Hippocampal formation (tissue), 2 donors: ENCODE measurements at places on chromosomes 2 and 18.

- no peak for DNase-seq
Measured at GRCh38 chr2:163028807-163029206, 190.2 kb upstream of the KCNH7 start.

DNA sequence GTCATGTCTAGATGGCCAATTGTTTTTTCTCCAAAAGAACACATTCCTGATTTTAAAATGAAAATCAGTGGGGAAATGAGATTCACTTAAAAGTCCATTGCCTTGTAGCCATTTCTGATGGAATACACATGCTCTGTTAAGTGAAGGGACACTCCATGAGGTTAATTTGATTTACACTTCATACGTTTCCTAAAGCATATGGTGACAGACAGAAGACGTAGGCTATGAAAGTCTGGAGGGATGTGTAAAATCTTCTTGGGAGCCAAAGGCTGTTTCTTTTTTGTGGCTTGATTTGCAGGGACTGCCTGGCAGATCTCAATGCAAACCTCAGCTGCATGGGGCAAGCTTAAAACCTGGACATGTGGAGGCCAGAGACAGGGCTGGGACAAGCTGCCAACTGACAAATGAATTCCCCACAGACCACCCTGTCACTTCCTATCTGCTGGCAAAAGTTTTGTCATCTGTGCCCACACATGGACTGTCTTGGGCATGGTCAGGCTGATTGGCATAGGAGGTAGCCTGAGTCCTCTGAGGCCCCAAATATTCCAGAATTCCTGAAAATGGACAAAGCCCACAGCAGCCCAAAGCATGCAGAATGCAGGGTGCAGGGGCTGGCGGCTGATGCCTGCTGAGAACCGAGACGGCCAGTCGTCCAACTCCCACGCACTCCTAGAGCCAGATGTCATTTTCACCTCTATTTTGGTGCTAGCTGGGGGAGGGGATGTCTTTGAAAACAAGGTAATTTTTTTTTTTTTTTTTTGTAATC is 73.9 kb downstream of the SDC1 start:
- DNase-seq: no peak

GRCh38 chr2:121727950-121728349 is 8.7 kb downstream of the NIFK start:
- DNase-seq: no peak

GRCh38 chr2:68027959-68028358 is 34.8 kb downstream of the C1D start:
- DNase-seq: no peak

DNA sequence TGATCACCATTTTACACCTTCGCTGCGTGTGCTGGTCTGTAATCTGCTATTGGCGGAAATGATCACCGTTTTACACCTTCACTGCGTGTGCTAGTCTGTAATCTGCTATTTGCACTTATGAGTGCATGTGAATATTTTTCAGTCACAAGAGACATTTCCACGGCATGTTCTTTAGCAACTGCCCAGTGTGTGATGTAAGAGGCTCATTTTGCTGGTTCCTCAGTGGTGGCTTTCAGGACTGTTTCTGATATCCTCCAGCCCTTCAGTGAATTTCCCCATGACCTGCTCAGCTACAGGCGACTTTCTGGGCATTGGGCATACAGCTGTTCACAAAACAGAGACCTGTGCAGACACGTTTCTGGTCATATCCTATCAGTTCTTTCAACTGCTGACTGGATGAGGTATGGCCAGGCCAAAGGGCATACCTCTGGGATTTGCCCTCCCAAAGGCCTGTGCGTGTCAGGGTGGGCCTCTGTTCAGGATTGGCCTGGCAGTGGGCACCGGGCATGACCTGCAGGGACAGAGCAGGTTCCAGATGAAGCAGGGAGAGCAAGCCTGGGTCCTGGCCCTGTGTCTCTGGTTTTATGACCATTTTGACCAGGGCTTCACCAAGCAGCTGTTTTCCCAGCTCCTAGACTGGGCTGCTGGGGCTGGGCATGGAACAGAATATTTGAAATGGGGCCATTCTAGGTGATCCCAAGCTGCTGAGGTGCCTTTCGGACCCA is 521 bp upstream of the PROM2 start:
- no peak for DNase-seq

DNA sequence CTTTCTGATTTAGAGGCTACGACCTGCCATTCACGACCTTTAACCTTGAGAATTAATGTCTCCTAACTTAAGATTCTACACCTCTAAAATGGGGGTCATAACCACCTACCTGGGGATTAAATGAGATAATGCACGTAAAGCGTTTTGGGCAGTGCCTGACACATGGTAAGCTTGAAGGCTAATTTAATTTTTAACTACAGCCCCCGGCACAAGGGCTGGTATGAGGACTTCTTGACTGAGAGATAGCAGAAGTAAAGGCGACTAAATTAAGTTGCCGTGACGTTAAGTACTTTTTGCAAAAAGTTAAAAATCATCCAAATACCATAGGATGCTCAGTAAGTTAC is 549 bp downstream of the MRPL35 start:
- no peak for DNase-seq
